Activated T-helper 1 cell treated with anti-CD3 and anti-CD28 coated beads, Interleukin-12 subunit alpha, Interleukin-12 subunit beta, Interleukin-2, Interleukin-4 antibody, amounts not matched to agents 30 ng/mL and 10 ng/mL and 1 ng/mL, durations not matched to agents 14 hours and 24 hours and 36 hours (primary cell): ENCODE measurements at places on chromosomes 16 and 17. TPM values are rescaled to one million over a fixed set of nuclear protein-coding genes. Genes with fewer than 3 reads are reported as not detected.

DNA sequence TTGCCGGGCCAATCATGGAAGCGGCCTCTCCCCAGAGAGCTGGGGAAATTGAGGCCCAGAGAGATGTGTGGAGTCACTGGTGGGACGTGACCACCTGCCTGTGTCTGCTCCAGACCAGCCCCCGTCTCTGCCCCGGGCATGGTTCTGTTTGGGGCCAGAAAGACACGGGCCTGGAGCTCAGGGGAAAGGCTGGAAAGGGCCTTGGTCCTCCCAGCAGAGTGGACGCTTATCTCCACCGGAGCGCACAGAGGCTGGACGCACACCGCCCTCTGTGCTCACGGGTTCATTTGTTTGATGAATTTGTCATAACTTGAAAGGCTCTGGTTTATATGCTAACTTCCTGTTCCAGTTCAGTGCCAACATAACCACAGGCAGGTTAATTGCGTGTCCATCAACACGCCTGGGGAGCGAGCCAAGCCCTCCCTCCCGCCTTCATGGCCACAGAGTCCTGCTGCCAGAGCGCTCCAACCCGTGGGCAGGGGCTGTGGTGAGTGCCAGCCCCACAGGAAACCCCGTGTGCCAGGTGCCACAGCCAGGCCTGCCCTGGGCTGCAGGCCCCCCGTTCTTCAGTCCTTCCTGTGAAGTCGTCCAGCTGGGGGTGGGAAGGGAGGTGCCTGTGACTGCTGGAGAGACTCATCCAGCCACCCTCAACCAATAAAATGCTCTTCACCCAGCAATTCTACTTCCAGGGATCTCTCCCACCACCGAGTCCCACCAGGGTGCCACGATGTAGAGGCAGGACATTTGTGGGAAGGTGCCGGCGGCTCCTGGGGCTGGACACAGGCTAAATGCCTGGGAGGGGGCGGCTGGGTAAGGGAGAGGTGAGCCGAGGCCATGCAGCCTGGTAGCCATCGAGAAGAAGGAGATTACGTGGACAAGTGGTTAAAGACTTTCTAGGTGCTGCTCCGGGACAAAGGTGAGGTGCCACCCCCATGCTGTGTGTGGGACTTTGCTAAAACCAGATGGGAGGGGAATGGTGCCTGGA lies 29.4 kb upstream of the BAHCC1 start:
- no peak for DNase-seq

DNA sequence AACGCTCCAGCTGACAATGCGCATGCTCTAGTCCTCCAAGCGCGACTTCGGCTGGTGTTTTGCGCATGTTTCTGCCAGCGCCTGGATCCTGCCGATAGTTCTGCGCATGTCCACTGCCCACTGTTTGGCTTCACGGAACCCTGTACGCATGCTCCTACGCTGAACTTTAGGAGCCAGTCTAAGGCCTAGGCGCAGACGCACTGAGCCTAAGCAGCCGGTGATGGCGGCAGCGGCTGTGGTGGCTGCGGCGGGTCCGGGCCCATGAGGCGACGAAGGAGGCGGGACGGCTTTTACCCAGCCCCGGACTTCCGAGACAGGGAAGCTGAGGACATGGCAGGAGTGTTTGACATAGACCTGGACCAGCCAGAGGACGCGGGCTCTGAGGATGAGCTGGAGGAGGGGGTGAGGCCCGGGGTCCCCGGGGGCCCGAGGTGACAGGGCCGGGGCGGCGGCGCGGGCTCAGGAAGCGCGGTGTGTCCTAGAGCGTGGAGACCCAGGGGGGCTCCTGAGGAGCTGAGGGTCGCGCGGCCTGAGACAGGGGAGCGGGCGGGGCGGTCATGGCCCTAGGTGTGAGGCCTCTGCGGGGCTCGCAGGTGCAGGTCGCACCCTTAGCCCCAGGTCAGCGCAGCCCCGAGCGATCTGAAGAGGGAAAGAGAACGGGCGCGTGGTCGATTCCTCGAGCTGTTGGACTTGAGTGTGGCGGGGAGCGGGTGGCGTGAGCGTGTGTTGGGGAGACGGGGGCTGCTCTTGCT lies at the start of the genes RPS6KB1 and TUBD1:
TSS of gene RPS6KB1 (plus strand) at position 198 of the 752 bp plus-strand sequence. CDS start at position 262, 64 bp downstream.
TSS of gene TUBD1 (minus strand) at position 20 of the 752 bp plus-strand sequence. CDS start 1,941 bp downstream, outside the sequence.
- peak; percentile 98 for DNase-seq

DNA sequence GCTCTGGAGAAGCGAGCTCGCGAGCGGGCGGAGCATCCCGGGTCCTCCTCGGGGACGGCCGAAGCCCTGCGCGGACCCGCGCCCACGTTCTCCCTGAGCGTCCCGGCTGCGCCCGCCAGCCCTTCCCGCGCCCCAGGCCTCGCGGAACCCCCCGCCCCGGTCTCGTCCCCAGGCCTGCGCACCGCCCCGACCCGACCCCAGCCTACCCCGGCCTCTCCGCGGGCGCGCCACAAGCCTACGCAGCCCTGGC lies 159 bp downstream of the USP36 start:
- no peak for DNase-seq

- DNase-seq: no peak
Measured at GRCh38 chr16:77227745-77228144, 28.5 kb downstream of the SYCE1L start.

Gene KREMEN2
- total RNA-seq: 0.10 and 0.18 TPM in 2 replicates

Gene C1QL1
- 0.39 and 0.54 TPM in 2 replicates for total RNA-seq

Gene NOTUM
- 1.5 and 2.4 TPM in 2 replicates for total RNA-seq
